ENCODE measurements at places on chromosomes 3 and 15.
A peak's percentile ranks its signal among the peaks of the same experiment; 100 is the strongest.

- DNase-seq = no peak
These were observed 75.0 kb downstream of the TRIM69 start for GRCh38 chr15:44811337-44811736.

DNA sequence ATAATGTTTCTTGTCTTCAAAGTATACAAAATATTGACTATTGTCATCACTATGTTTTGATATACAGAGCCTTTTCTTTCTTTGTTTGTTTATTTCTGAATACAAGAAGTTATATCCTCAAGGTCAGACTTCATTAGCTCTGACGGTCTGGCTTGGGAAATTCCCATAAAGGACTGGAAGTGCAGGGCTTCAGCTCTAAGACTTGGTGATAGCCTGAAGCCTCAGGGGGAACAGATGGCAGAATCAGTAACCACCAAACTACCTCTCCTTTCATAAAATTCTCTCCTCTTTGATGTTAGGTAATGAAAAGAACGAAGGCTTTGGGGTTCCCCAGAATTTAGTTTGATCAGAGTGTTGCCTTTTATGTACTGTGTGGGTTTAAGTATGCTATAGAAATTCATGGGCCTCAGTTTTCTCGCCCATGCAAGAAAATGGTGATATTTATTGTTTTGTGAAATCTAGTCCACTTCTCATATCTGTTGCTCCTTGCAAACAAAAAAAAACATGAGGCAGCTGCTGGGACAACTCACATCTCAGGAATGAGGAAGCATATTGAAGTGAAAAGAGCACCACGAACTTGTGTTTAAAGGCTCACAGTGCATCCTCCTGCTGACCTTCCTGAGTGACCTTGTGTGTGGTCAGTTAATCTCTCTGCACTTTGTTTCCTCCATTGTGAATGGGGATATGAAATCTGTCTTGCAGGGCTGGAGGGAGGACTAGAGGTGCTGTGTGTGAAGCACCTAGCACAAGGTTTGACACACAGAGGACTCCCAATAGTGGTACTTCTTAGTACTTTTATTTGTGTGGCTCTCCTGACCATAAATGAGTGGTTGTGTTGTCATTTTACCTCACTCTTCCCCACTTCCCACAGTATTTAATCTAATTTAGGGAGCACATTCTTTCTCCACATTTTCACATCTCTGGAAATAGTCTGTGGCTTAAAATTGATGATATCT is 569.8 kb upstream of the IL12A start:
- no peak for DNase-seq

GRCh38 chr15:65839354-65839901 is 29.9 kb upstream of the RAB11A start:
- DNase-seq = no peak

DNA sequence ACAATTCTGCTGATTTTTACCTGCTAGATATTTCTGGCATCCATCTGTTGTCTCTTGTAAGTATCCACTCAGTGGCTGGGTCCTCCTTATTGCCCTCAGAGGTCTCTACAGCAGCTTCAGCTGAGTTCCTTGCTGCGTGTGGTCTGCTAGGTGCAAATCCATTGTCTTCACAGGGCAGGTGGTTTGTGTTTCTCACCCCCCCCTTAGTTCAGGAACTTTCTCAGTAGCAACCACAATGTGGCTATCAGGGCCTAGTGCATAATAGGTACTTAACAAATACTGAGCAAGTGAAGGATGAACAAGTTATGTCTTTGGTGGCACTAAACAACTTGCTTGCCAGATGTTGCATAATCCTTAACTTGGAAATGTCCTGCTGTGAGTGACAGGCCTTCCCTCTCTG is 96.7 kb upstream of the KLHL25 start:
- DNase-seq = no peak

- DNase-seq = no peak
These were observed 44.1 kb upstream of the RASGRP1 start for GRCh38 chr15:38608682-38609081.

DNA sequence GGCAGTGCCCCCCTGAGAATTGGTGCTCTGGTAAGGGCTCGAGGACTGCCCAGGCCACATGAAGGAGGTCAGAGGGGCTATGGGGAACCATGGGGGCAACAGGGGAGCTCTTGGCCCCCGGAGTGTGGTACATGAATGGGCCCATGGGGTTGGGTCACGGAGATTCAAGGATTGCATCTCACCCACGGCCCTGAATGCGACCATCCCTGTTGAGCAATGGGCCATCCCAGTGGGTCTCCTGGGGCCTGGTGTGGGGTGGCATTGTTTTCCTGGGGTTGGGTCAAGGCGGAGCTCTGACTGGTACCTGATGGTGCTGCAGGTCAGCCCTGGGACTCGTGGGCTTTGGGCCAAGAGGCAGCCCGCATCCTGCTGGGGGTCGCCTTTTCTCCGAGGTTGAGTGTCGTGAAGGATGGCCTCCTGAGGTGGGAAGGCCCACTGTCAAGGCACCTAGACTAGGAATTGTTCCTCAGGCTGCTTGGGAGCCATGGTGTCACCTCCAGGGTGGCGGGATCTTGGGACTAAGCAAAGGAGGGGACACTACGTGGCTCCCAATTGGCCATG is 198.3 kb downstream of the UBE3A start:
- DNase-seq = peak; percentile 3

DNA sequence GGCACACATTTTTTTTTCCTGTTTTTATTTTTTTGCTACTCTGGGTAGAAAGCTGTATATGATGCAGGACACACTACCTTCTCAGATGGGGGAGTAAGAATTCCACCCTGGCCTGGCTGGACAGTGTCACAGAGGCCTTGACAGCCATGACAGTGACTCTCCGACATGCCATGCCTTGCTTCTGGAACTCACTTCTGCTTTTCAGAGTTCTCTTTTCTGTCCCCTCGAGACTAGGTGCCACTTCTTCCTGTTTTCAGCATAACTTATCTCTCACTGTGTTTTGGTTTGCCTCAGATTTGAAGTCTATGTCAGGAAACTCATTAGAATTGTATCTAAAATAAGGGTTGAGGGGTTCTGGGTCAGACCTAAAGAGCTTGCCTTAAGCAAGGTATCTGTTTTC is 69.1 kb upstream of the SEC13 start:
- no peak for DNase-seq

DNA sequence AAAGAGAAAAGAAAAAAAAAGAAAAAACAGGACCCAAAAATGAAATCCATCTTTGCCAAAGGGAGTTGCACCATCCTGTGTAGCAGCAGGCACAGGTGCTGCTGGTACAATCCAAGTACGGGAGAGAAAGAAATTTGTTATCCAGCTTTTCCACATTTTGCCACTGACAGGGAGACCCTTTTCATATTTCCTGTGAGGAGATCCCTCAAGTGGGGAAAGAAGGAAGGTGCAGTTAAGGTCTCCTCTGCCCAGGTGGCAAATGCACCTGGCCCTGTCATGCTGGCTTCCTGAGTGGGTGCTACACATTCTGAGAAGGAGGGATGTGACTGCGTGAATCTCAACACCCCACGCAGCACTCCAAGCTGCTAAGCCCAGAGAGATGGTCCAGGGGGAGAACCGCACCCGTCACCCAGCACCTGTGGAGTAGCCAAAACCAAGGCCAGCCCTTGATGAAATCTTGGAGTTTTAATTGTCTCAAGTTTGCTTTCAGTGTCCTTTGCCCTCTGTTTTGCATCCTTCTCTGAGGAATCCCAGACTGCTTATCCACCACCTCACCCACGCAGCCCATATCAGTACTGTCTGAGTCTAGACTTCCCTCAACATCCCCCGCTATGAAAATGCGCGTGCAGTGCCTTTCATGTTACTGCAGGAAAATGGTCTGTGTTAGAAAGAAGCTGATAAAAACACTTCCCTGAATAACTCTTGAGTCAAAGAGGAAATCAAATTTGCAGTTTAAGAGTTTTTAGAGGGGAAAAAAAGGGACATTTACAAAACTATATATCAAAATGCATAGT is 141.9 kb upstream of the THBS1 start:
- DNase-seq = no peak

DNA sequence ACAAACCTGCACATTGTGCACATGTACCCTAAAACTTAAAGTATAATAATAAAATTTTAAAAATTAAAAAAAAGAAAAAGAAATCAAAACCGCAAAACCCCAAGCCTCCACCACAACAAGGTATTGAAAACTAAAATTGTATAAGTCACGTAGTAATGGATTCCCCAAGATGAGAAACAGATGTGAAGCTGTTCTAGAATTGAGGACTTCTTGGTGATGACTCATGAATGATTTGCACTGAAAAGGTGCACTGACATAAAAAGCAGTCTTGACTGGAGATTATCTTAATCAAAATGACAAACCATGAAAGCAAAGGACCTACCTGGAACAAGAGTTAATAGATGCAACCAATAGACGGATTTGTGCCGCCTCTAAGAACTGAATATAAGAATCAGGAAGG is 225.8 kb downstream of the MYRIP start:
- no peak for DNase-seq

- DNase-seq = no peak
These were observed 78.5 kb upstream of the MEF2A start for GRCh38 chr15:99487337-99487730.

GRCh38 chr3:75768303-75769017 is 16.9 kb downstream of the ZNF717 start:
- no peak for DNase-seq

DNA sequence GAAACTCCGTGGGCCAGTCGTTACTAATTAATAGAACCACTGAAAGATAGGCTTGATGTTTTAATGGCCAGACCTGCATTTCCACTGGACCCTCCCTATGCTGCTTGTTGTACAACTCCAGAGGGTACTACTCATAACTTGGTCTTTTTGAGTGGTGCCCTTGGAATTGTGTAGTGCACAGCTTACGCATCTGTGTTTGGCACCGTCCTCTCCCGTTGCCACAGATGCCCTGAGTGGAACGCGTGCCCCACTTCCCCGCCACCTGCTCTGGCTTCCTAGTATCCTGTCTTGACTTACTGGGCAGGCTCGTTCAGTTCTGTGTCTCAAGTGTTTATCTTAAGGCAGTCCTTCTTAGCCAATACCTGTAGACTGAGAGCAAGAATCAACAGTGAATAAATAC is 78.7 kb downstream of the USP13 start:
- DNase-seq = no peak

GRCh38 chr3:98329392-98330124 is 24.1 kb upstream of the OR5K4 start:
- DNase-seq = peak; percentile 10

- DNase-seq = no peak
These were observed 67.4 kb downstream of the RHCG start for GRCh38 chr15:89429023-89429422.

- no peak for DNase-seq
These were observed 206.6 kb upstream of the HES1 start for GRCh38 chr3:193929373-193929772.

GRCh38 chr3:183577346-183577745 is 21.8 kb upstream of the KLHL6 start:
- no peak for DNase-seq

DNA sequence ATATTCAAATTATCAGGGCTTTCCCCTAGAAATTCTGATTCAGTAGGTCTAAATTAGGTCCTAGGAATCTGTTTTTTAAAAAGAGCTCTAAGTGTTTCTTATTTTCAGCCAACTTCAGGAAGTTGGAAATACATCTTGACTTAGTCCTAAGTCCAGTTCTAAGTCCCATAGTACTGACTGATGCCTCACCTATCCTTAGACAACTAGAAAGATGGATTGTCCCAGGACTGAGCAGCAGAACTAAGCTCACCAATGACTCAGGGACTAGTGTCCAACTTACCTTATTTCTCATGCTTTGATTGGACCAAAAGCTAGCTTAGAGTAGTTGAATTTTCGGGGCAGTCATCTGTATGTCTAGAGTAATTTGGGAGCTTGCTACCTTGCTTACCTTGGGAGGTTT is 26.2 kb upstream of the C3orf38 start:
- no peak for DNase-seq

GRCh38 chr3:20975188-20975651 is 775.8 kb downstream of the ZNF385D start:
- no peak for DNase-seq

- DNase-seq = no peak
These were observed 469.3 kb upstream of the CFAP20DC start for GRCh38 chr3:59519094-59519493.

GRCh38 chr3:42369304-42369703 is 41.1 kb downstream of the LYZL4 start:
- no peak for DNase-seq

GRCh38 chr3:104989878-104990277 is 376.8 kb upstream of the ALCAM start:
- no peak for DNase-seq

- no peak for DNase-seq
These were observed 2.8 kb downstream of the SCAANT1 start for GRCh38 chr3:63909431-63909830.

- no peak for DNase-seq
These were observed 14.8 kb downstream of the ANXA2 start for GRCh38 chr15:60382773-60383674.

DNA sequence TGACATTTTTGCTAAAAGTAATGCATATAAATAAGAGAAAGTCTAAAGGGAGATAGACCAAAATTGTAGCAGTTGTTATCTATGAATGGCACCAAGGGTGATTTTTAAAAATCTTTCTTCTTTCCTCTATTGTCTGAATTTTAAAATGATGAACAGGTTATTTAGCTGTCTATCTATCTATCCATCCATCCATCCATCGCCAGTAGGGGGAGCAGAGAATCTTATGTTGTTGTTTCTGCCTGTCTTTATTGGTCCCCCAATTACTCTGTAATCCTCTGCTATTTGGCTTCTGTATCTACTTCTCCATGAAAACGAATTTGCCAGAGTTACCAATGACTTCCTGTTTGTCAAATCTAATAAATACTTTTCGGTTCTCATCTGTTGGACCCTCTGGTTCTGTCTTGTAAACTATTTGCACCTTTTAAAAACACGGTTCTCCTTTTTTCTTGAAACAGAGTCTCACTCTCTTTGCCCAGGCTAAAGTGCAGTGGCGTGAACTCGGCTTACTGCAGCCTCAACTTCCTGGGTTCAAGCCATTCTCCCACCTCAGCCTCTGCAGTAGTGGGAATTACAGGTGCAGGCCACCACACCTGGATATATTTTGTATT is 86.0 kb downstream of the ECT2 start:
- DNase-seq = peak; percentile 5

DNA sequence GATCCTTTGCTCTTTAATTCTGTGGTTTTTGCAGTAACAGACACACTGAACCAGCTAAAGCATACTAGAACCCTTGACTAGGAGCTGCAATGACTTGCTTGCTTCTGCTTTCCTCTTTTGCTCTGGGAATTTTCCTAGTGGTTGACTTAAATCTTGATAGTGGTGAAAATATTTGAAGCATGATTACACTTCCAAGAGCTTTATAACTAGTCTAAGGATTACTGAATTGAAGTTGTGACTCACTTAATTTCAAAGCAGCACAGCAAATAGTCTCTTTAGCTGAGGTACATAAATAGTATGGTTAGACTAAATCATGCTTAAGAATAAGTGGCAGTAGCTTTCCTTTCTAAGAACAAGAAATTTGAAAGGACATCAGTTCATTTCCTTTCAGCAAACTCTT is 513.5 kb upstream of the GBE1 start:
- DNase-seq = no peak

GRCh38 chr15:76340803-76341365 is 4.3 kb downstream of the ISL2 start:
- no peak for DNase-seq

GRCh38 chr3:138068579-138069174 is 46.7 kb downstream of the DZIP1L start:
- DNase-seq = peak; percentile 48

- DNase-seq = no peak
These were observed 25.3 kb upstream of the VPS33B start for GRCh38 chr15:91047545-91048199.
